AG09309 (cell line): ENCODE measurements at places on chromosomes 1 and 21.

GRCh38 chr1:75136921-75137641 lies 2.9 kb downstream of the LHX8 start:
- no peak for DNase-seq

DNA sequence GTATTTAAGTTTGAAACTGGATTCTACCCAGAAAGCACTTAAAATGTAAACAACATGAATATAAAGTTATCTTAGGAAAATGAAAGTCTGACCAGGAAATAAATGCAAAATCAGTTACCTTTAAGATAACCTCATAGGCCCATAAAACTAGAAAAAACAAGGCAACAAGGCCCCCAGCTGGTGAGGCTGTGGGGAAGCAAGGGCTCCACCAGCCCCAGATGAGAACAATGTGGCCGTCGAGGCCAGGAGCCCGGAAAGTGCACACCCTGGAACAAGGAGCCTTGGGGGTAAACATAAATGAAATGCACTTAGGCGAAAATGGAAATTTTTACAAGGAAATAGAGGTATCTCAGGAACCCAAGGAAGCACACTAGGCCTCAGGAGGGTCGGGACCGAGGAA lies 37.9 kb upstream of the BMP8B start:
- DNase-seq, result no peak

DNA sequence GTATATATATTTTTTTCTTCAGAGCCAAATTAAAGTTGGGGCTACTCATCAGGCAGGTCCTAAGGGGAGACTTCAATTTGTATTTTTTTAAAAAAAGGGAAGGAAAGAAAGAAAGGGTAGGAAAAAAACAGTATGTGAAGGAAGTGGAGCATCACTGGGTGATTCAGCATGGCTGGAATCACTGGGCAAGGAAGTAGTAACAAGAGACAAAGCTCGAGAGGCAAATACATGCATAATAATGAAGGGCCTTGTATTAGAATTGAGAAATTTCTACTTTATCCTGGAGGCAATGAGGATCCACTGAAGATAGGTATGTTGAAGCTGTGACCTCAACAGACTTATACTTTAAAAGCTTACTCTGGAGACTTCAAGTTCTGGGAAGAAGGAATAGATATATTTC lies 184.4 kb downstream of the COQ8A start:
- DNase-seq, result no peak

- DNase-seq, result peak; percentile 42
Measured at GRCh38 chr1:51535006-51535592, 16.0 kb upstream of the EPS15 start.

- DNase-seq, result no peak
Measured at GRCh38 chr1:109542657-109543056, 3.0 kb downstream of the GPR61 start.

GRCh38 chr1:107326824-107327445 lies 186.1 kb downstream of the NTNG1 start:
- DNase-seq, result no peak

DNA sequence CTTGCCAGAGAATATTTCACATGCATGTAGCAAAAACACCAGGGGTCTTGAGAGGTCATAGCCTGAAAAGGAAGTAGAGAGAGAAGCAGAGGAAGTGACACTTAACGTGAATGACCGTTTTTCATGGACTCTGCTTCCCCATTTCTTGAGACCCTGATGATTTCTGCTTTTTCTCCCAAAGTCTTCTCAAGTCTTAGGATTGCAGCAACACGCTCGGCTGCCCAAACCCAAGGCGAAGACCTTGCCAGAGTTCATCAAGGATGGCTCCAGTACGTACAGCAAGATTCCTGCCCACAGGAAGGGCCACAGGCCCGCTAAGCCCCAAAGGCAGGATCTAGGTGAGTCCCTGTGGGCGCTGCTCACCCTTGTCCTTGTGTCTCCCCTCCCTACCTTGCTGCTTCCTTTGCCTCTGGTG lies 12.8 kb downstream of the THEMIS2 start:
- no peak for DNase-seq

DNA sequence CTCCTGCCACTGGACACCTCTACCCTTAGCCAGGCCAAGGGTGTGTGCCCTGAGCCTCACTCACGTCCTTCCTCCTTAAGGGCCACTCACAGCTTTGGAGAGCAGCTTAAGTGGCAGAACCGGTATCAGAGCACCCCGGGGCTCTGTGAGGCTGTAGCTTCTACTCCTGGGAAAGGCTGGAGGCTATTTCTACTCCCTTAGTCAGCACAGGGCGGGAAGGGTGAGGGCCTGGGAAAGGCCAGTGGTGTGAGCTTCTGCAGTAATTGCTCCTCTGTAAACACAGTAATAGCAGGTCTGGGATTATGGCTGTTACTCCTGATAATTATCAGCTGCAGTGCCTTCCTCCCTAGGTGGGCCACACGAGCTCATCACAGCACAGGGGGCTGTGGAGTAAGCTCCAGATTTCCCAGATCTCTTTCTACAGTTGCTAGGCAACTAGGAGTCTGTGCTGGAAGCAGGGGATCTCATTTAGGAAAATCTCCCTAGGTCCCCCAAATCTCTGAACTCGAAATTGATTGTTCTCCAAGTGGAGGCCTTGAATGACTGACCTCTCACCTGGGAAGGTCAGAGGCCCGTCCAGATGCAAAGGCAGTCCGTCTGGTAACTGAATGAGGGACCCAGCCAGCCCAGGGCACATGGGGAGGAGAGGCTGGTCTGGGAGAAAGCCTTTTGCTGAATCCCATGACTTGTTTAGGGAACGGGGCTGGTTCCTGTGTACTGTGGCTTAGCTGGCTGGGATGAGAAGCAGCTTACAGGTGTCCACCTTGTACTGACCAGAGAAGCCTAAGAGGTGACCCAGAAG lies 29.3 kb downstream of the IER5 start:
- no peak for DNase-seq

DNA sequence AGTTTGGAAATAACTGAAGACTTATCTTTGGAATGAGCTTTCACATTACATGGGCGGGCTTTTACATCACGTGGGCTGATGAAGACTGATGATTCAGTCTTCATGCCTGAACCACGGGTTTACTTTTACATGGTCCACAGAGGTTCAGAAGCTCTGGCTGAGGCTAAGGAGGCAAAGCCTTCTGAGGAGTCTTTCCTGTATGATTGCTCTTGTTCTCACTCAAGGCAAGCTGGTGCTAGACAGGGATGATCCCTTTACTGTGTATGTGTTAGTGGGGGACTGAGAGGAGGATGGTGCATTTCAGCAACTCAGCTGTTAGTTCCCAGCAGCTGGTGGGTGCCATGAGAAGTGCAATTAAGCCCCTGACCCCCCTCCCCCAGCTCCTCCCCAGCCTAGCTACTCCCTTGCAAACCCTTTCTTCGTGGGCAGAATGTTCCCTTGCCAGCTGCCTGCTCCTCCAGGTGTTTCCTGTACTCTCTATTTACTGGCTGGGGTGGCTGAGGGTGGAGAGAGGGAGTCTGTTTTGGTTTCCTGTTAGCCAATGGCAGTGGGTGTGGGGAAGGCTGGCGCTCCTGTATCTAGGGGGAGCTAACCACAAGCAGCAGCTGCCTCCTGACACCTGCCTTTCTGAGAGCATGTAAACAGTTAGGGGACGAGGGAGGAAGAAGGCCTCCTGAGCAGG lies 15.4 kb downstream of the BTG2 start:
- DNase-seq, result no peak

GRCh38 chr1:162214202-162214601 lies 144.7 kb downstream of the NOS1AP start:
- DNase-seq, result no peak

DNA sequence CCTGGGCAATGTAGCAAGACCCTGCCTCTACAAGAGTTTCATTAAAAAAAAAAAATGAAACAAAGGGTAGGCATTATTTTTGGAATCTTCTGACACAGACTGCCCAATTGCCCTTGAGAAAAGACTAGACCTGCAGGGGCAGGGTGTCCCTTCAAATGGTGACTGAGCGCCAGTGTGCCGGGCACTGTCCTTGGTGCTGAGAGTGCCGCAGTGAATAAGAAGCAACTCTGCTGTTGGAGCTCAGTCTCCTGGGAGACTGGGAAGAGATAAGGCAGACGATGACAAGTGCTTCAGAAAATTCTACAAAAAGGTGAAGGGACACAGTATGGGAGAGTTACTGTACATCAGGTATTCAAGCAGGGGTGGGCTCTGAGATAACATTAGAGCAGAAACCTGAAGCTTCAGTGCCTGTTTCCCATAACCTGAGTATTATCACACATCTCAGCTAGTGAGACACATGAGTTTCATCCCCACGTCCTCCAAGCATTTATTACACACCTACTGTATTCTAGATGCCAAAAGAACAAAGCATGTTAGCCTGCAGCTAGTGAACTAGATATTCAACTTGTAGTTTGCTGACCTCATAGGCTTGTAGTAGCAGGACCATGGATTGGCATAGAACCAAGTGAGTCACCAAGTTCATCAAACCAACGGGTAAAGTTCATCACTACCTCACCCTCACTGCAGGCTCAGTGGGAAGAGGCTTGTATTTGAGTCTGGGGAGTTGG lies 18.4 kb upstream of the RPL11 start:
- no peak for DNase-seq

DNA sequence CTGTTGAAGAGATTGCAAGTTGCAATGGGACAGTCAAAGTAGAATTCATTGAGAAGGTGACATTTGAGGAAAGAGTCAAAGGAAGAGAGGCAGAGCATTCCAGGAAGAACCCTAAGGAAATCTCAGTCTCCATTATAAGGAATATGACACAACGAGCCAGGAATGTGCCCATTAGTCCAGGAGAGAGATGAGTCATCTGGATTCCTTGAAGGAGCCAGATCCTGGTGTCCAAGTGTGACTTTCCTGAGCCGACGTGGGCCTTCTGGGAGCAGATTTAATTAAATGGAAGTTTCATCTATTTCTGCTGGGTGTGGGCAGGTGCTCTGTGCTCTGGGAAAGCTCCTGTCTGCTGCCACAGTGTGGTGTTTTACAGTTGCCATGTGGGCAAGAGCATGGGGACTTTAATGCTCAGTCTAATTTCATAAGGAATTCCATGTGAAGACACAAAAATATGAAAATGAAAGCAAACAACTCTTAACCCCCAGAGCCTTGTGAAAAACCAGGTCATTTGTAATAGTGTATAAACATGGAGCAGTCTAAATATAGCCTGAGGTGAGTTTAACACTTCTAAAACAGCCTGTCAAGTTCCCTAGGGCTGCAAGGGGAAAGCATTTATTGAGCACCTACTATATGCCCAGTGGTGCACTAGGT lies 111.4 kb upstream of the ARTN start:
- peak; percentile 74 for DNase-seq

- DNase-seq, result no peak
Measured at GRCh38 chr1:215597961-215598360, 30.9 kb downstream of the KCTD3 start.

DNA sequence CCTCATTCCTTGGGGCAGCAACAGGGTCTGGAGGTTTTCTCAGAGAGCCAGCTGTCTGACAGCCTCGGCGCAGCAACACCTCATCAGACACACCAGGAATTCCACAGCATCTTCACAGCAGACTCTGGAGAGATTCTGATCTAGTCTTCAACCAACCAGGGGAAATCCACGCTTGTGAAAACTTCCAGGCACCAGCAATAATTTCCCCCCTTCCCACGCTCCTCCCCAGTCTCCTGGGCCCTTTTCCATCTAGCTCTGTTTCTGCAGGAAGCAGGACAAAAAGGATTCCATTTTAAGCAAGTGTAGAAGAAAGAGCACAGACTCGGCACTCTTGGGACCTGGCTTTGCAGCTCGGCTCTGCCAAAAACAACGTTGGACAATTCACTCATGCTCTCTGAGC lies 44.3 kb upstream of the CAPZB start:
- no peak for DNase-seq

DNA sequence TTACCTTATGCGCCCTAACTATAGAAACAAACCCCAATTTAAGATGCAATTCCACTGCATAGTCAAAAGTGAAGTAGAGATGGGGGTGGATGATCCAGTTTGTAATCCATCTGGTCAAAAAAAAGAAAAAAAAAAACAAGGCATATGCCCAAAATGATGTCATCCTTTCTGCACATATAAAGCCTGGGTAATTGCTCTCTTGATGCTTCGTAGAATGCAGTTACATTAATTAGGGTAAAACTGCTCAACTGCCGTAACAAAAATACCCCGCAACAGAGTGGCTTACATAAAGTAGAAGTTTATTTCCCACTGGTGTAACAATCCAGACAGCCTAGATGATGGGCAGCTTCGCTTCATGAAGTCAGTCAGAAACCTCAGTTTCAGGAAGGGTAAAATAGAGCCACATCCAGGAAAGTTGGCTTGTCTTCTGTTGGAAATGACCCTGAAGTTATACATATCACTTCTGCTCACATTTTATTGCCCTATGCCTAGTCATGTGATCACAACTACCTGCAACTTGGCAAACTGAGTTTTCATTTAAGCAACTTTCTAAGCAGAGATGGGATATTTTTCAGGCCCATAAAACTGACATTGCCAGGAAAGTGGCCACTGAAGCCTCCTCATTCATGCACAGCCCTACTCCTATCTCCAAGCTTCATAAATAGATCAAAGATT lies 221.7 kb downstream of the C1orf94 start:
- DNase-seq, result no peak

DNA sequence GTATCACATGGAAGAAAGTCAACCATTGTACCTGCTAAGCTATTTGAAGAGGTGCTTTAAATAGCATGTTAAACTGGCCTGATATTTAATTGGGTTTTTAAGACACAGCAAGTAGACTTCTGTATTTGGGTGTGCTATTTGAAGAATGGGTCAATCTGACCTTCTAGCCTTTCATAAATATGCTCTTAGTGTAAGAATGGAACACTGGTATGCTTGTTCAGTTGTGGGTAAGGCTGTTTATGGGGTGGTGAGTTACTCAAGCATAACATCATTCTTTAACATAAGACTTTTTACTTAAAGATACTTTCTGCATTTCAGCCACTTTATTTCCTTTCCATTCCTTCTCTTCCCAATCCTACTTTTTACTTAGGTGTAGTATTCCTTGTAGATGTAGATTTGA lies 21.4 kb downstream of the AHCYL1 start:
- DNase-seq, result peak; percentile 8

GRCh38 chr1:33155877-33156538 lies 25.8 kb downstream of the TRIM62 start:
- DNase-seq, result no peak

- DNase-seq, result no peak
Measured at GRCh38 chr1:162011337-162012012, 12.2 kb downstream of the OLFML2B start.

GRCh38 chr1:101257500-101258325 lies 20.9 kb downstream of the S1PR1 start:
- DNase-seq, result no peak

DNA sequence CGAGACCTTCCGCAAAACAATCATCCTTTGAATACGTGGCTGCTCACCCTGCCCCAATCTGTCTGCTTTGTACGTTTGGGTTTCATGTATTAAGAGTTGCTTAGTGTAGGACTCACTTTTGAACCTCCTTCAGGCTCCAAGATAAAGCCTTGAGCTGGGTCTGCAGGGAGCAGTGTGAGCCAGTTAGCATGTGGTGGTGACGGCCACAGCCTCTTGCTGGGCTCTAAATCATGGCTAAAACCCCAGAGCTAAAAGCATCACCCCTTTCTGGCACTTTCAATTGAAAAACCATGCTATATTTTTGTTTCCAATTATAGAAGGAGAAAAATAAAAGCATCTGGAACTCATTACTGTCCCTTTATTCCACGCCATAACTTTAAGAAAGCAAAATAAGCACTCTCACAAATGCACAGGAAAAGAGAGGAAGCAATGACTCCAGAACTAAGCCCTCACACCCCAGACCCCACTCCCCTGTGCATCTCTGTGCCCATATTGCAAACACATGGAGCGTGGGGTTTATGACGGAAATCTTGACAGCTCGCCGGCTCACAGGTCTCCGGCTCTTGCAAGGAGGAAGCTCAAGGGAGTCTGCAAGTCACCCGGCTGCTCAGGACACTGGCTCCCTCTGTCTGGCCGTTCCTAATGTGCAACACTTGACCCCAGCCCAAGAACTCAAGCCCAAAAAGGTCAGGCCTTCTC lies 135.5 kb downstream of the MIS18A start:
- peak; percentile 16 for DNase-seq
